Right ventricle myocardium inferior (tissue), 1 donor: ENCODE measurements at places on chromosomes 1 and 21. TPM values are rescaled to one million over a fixed set of nuclear protein-coding genes. Genes with fewer than 3 reads are reported as not detected.

The KCNQ4 gene
- 2.8 TPM for total RNA-seq

The KPRP gene
- not detected for total RNA-seq

The FAM229A gene
- 2.4 TPM for total RNA-seq

The OR2T11 gene
- total RNA-seq, result not detected

The C1orf87 gene
- total RNA-seq, result not detected

The KRTAP19-8 gene
- total RNA-seq, result not detected

The UROD gene
- total RNA-seq, result 71.7 TPM

The CFHR3 gene
- not detected for total RNA-seq

The CHRM3 gene
- 0.35 TPM for total RNA-seq

The FCN3 gene
- 20.7 TPM for total RNA-seq

The S100A14 gene
- total RNA-seq, result 6.3 TPM

The GOLT1A gene
- total RNA-seq, result not detected

The ZFP69 gene
- total RNA-seq, result 1.8 TPM

The RBM11 gene
- total RNA-seq, result 0.14 TPM

The PGBD5 gene
- total RNA-seq, result 15.5 TPM

The CBS gene
- 5.5 TPM for total RNA-seq

The PLA2G2D gene
- not detected for total RNA-seq

The NECTIN4 gene
- total RNA-seq, result not detected

The CYP4A22 gene
- total RNA-seq, result not detected

The BPNT1 gene
- total RNA-seq, result 19.1 TPM

The FAM151A gene
- total RNA-seq, result 1.5 TPM

The ESRRG gene
- total RNA-seq, result 46.2 TPM

The MEAF6 gene
- 35.9 TPM for total RNA-seq

The INTS7 gene
- total RNA-seq, result 9.6 TPM

The C8B gene
- total RNA-seq, result not detected

The LAPTM5 gene
- 31.5 TPM for total RNA-seq

The HUNK gene
- 0.08 TPM for total RNA-seq

The CELA3A gene
- not detected for total RNA-seq

The DNMT3L gene
- not detected for total RNA-seq

The HAO2 gene
- total RNA-seq, result not detected

The SNRPE gene
- 63.1 TPM for total RNA-seq

The SERBP1 gene
- total RNA-seq, result 123 TPM

The WDR64 gene
- total RNA-seq, result not detected

The GIPC2 gene
- 2.5 TPM for total RNA-seq

The EXTL1 gene
- 11.2 TPM for total RNA-seq

The FCMR gene
- total RNA-seq, result 6.3 TPM

The COL9A2 gene
- total RNA-seq, result 0.24 TPM

The AGBL4 gene
- total RNA-seq, result 0.14 TPM

The C1orf53 gene
- 4.9 TPM for total RNA-seq

The INSRR gene
- total RNA-seq, result 0.46 TPM

The DDR2 gene
- 34.4 TPM for total RNA-seq
